ENCODE measurements at places on chromosomes 7 and 10.

DNA sequence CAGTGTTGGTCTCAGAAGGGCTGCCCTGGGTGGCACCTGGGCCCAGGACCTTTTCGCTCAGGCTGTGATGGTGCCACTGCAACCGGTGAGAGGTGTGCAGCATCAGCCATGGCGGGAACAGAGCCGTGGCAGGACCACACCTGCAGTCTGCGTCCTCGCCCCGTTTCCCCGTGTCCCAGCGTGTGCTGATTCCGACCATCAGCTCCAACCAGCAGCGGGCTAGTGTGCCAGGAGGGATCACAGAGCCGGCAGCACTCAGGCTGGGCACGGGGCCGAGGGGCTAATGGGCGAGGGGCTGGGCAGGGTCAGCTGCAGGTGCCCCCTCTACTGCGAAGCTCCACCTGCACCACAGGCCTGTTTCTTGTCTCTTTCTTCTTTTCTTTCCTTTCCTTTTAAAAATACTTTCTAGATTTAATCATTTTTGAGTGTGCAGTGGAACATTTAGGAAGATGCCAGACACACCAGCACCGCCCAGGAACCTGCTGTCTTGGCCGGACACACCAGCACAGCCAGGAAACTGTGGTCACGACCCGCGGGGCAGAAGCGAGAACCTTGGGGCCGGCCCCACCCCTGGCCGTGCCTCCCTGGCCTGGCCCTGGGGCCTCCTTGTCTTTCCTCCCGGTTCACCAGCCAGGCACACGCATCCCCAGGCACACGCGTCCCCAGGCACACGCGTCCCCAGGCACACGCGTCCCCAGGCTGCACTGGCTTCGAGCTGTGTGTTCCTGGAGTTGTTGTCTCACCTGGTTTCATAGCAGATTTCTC is 34.6 kb downstream of the ADGRA1 start:
- no peak for DNase-seq

- no peak for DNase-seq
Measured at GRCh38 chr7:151628846-151629604, 109.3 kb upstream of the RHEB start.

DNA sequence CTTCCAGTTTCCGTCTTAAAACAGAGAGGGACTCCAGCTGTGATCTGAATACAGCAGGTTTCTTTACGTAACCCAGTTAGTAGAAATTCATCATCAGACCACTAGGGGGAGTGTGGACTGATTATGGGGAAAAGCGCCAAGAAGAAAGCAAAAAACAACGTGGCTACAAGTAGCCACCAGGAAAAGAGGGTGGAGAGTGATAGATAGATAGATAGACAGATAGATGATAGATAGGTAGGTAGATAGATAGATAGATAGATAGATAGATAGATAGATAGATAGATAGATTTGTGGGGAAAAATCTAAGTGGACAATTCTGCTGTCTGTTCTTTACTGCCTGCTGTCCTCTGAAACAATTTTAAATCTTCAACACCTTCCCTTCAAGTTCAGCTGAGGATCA is 12.7 kb upstream of the AKR1B10 start:
- peak; percentile 82 for DNase-seq

DNA sequence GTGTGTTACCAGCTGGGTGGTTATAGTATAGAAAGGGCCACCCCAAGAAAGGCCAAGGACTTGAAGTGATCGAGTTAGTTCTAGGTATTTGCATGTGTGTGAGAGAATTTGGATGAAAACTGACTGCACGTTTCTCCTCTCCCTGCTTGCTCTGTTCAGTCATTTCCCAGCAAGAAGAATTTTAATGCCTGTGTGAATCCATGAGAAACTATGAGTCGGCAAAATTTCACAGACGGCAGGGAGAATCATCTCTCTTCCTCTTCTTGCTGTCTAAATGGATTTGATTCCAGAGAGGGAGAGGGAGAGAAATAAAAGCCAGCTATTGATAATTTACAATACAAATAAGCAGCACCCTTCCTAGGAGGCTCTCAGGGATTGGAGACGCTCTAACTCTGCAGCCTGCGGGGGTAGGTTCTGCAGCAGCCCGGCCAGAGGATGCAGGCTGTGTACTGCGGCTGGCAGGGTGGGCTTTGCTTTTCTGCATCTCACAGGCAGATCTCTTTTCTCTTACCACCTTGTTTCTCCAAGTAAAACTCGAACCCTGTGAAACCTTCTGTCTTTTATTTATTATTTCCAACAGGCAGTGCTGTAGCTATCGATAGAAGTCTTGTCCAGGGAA is 183.6 kb downstream of the TCF7L2 start:
- DNase-seq, result peak; percentile 81

DNA sequence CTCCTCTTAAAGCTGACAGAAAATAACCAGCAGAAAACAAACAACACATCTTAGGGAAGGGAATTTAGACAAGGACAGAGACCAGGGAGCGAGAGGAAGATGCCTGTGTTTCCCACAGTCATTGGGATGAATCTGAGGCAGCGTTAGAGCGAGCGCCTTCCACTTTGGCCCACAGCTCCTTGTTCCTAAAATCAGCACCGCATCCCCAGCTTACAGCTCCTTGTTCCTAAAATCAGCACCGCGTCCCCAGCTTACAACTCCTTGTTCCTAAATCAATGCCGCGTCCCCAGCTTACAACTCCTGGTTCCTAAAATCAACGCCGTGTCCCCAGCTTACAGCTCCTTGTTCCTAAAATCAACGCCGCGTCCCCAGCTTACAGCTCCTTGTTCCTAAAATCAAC is 593.3 kb downstream of the PTPRN2 start:
- DNase-seq, result no peak

DNA sequence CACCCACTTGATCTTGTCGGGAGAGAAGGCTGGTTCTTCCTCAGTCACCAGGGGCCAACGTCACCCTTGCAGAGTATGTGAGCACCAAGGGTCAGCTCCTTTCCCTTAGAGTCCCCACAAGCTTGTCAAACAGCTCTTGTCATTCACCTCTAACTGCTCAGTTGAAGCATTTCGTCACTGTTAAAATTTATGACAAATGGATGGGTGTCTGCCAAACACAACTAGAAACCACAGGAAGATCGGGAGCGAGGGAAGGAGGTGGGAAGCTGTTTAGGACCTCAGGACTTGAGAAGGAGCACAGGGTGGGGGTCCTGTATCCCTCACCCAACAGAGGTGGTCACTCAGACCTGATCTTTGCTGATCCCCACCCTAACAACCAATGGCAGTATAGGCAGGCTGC is 373.3 kb upstream of the IGFBP3 start:
- DNase-seq, result no peak

- peak; percentile 45 for DNase-seq
Measured at GRCh38 chr10:119177708-119178371, 772 bp downstream of the PRDX3 start.

GRCh38 chr7:25864943-25865751 is 286.9 kb upstream of the NFE2L3 start:
- DNase-seq, result no peak

GRCh38 chr7:51606601-51607154 is 290.1 kb upstream of the COBL start:
- peak; percentile 84 for DNase-seq

- no peak for DNase-seq
Measured at GRCh38 chr7:104174798-104175197, 33.0 kb downstream of the ORC5 start.

DNA sequence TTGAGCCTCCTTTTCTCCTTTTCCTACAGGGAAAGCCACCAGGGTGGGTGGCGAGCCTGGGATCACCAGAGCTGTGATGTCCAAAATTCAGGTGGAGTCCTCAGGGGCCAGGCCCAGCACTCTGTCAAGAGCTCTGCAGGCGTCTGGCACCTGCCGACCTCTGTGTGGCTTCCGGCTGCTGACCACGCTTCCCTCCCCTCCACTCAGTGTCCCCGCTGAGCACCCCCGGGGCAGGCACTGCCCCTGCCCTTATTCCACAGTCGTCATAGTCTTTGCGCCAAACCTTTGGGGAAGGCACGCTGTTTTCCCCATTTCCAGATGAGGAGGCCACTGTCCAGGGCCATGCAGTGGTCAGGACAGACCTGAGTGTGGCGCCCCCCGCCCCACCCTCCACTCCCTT is 7.5 kb downstream of the MTG1 start:
- no peak for DNase-seq

- no peak for DNase-seq
Measured at GRCh38 chr10:117472872-117473271, 69.7 kb upstream of the EMX2 start.

- no peak for DNase-seq
Measured at GRCh38 chr7:95725205-95725604, 47.1 kb upstream of the DYNC1I1 start.

DNA sequence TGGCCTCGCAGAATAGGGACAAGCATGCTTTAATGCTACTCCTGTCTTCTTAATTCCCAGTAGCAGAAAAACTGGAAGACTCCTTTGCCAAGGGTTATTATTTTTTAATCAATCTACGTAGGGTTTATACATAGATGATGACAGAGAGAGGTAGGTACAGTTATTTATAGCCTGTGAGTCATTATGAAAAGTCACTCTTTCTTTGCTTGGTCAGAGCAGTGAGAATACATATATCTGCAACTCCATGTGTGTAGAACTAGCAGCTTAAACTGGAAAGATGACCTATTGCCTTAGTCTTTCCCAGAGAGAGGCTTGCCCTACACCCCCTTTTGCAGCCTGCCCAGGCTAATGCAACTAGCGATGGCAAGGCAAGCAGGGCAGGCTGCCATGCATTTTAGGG is 1050.6 kb downstream of the NRG3 start:
- no peak for DNase-seq

DNA sequence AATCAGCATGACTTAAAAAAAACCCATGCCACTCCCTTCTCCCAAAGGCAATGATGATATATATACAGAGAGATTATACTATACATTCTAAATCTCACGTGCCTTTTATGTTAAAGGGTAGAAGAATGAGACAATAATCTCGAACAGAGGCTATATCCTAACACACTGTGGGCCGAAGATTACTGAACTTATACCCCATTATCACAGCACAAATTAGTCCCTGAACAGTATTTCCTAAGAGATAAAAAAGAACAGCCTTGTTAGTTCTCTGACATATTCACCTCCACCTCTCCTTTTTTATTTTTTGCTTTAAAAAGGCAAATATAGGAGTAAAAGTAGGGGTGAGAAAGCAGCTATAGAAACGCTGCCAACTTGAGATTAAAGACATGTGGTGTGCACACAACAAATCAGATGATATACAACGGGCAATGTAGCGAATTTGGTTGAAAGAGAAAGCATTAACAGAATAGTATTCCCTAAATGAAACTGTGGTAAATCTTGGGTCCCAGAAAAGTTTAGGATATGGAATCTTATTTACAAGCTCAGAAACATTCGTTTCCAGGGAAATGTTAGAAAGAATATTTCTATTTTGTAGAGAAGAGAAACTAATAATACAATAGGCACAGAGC is 69.5 kb downstream of the JMJD1C start:
- peak; percentile 33 for DNase-seq

GRCh38 chr10:103441611-103442010 is 10.6 kb downstream of the CALHM2 start:
- no peak for DNase-seq

DNA sequence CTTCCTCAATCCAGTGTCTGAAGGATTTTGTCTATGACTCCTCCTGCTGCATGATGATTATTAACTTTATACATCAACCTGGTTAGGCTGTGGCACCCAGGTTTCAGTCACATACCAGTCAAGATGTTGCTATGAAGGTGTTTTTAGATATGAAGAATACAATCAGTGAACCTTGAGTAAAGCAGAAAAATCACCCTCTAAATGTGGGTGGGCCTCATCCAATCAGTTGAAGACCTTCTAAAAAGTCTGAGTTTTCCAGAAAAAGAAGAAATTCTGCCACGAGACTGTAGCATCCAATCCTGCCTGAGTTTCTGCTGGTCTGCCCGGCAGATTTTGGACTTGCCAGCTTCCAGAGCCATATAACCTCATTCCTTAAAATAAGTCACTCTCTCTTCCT is 126.1 kb upstream of the FRMD4A start:
- DNase-seq, result no peak

- no peak for DNase-seq
Measured at GRCh38 chr10:110360857-110361474, 56.2 kb upstream of the SMNDC1 start.

DNA sequence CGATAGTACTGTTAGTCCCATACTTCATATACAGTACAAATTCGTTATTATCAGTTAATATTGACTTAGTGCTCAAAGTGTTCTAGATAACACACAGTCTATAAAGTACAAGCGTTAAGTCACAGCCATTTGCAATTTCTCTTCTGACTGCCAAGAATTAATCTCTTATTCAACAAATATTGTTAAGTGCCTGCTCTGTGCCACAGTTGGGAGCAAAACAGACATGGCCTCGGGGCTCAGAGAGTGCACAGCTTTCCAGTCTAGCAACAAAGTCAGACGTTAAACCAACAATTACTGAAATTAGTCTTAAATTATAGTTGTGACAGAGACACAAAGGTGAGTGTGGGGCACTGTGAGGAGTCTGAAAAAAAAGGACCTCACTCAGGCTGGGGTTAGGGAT is 113.0 kb upstream of the DPP6 start:
- no peak for DNase-seq

DNA sequence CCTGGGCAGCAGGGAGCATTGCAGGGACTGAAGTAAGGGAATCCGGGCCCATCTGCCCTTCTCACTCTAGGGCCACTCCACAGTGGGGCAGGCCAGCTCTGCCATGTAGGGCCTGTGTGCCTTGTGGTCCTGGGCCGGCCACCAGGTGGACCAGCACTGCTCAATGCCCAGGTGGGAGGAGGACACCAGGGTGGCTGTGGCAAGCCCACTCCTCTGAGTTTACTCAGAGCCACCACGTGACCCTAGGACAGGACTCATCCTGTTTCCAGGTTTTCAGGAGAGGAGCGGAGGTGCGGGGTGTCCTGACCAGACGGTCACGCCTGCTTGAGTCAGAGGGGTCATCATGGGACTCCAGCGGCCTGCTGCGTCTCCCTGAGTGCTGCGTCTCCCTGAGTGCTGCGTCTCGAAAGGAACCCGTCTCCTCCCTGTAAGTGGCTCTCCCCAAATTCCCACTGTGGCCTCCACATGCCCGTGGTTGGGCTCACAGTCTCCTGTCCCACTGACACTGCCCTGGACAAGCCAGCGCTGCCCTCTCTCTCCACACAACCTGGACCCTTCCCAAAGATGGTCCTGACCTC is 2.9 kb downstream of the CFAP46 start:
- DNase-seq, result no peak

- DNase-seq, result no peak
Measured at GRCh38 chr10:15678851-15679250, 40.9 kb downstream of the ITGA8 start.

GRCh38 chr10:127976286-127976685 is 69.4 kb downstream of the PTPRE start:
- DNase-seq, result peak; percentile 59

DNA sequence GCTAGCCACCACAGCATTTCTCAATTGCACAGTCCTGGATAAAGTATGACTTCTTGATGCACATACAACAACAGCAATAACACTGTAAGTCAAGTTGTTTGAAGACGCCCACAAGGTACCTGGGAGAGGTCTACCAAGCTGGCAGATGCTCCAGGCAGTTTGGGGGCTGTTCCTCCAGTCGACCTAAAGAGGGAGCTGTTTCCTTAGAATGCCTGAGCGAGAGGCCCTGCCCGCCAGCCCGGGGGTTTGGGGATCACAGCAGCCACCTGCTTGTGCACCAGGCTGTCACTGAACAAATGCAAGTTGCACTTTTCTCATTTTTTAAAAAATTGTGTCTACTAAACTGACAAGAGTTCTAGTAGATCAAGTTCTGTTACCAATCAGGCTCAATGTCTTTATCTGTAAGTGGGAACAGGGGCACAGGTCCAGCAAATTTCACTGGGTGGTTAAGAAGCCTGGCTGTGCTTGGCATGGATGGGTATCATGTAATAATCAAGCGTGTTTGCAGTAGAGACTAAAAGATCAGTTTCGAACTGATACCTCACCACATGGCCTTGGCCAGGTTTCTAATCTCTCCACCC is 193.8 kb upstream of the ADO start:
- peak; percentile 61 for DNase-seq

- peak; percentile 10 for DNase-seq
Measured at GRCh38 chr7:18762189-18762588, 266.6 kb downstream of the HDAC9 start.
